ENCODE measurements at places on chromosomes 6 and 20. TPM values are rescaled to one million over a fixed set of nuclear protein-coding genes. Genes with fewer than 3 reads are reported as not detected.

- no peak for DNase-seq
These were observed 22.3 kb upstream of the TOP1 start for GRCh38 chr20:41006126-41006935.

- no peak for DNase-seq
These were observed 121.6 kb upstream of the BEND6 start for GRCh38 chr6:56833127-56833791.

DNA sequence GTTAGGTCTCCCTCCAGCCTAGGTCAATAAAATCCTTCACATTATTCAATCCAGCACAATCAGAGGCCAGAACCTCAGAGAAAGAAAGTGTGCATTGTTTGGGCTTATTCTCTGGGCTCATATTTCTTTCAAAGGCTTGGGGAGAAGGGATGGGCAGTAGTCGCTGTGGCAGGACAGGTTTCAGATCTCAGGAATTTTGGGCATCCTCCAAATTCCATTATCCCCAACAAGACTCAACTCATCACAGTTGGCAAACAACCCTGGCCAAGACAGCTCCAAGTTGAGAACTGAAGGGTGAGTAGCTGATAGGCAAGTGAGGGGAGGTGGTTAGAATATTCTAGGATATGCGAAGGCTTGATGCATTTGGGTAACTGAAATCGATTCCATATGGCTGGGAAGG, 27.2 kb upstream of the CHD6 start:
- DNase-seq = no peak

LPA gene
- not detected for polyA plus RNA-seq

CPXM1 gene
- 31.6 TPM for polyA plus RNA-seq

NR2E1 gene
- not detected for polyA plus RNA-seq

HSPA1L gene
- polyA plus RNA-seq = 5.0 TPM
